Stimulated activated CD4-positive, alpha-beta T cell treated with anti-CD3 and anti-CD28 coated beads, Interleukin-1b, Interleukin-23, amount 100 ng/mL, for 1 hour (primary cell): ENCODE measurements at places on chromosomes 11 and 22.

DNA sequence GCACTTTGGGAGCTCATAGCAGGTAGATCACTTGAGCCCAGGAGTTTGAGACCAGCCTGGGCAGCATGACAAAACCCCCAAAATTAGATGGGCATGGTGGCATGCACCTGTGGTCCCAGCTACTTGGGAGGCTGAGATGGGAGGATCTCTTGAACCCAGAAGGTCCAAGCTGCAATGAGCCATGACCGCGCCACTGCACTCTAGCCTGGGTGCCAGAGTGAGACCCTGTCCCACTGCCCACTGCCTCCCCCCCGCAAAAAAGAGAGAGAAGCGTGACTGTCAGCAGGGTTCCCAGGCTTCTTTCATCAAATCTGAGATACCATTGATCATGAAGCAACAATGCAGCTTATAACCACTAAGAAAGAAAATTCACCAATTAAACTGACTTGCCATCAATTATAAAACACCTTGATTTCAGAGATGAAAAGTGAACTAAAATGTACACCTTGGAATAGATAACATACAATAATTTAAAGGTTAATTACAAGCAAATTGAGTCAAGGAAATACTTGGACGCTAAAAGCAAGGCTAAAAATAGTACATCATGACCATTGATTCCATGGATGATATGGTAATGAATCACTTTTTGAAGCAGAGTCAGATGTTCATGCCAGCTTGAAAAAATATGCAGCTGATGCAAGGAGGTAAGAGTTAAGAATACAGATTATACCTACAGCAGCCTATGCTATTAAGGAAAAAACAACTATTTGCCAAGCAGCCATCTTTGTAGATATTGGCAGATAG lies 90.8 kb upstream of the ALKBH3 start:
- DNase-seq, result no peak

- no peak for DNase-seq
These were observed 10.6 kb downstream of the CPT1A start for GRCh38 chr11:68831124-68831523.

DNA sequence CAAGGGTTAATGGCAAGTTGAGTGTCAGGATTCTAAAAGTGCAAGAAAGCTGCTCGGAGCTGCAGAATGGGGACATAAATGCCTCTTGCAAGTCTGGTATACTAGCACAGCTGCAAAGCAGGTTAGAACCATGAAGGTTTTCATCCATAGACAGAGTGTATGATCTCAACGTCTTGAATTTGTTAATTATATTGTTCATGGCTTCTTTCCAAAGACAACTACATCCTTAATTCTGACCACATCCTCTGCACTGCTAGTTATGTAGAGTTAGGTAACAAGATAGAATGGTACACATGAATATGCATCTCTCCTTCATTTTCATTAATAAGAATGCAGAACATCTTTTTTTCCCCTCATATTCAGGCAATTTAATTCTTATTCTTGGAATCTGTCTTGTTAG lies 34.2 kb downstream of the EXPH5 start:
- no peak for DNase-seq

- no peak for DNase-seq
These were observed 54.3 kb upstream of the TNRC6B start for GRCh38 chr22:40123387-40123786.

- no peak for DNase-seq
These were observed 163.1 kb downstream of the MAML2 start for GRCh38 chr11:96179905-96180304.

DNA sequence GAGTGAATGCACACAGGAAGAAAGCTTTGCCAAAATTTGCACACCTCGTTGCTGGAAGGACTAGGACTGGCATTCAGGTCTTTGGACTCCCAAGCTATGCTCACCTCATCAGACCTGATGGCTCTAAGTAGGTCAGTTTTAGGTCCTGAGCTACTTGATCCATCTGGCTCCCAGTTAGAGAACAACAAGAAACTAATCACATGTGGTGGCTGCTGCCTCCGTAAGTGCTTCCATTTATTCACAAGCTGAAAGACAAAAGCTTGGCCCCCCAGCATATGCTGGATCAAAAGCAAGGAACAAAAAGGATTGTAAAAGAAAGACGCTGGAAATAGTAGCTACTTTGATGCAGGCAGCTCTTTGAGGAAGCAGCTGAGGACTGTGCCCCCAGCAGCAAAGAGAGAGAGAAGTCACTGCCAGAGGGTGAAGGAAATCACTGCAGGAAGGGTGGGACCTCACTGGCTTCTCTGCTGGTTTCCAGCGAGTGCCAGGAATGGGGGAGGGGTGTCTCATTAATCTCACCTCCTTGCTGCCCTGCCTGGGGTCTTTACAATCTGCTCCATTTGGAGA lies 268.9 kb downstream of the KIRREL3 start:
- no peak for DNase-seq

GRCh38 chr11:9396752-9397151 lies 12.3 kb downstream of the IPO7 start:
- no peak for DNase-seq

GRCh38 chr22:35150183-35151107 lies 84.5 kb downstream of the ISX start:
- no peak for DNase-seq

DNA sequence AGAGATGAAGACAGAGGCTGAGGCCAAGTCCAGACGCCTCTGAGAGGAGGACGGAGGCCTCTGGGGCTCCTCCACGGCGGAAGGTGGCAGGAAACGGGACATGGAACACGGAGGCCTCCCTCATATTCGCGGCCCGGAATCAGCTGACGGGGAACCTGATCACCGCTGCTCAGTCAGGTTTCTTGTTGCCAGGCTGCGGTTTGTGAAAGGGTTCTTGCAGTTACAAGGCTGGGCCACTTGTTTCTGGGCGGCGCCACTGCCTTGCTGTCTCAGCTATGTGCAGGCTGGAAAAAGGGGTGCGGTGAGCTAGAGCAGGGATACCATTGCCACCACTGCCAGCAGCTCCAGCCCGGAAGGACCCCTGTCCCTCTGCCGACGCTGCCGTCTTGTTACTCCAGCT lies 10.0 kb upstream of the MMP1 start:
- DNase-seq, result no peak

DNA sequence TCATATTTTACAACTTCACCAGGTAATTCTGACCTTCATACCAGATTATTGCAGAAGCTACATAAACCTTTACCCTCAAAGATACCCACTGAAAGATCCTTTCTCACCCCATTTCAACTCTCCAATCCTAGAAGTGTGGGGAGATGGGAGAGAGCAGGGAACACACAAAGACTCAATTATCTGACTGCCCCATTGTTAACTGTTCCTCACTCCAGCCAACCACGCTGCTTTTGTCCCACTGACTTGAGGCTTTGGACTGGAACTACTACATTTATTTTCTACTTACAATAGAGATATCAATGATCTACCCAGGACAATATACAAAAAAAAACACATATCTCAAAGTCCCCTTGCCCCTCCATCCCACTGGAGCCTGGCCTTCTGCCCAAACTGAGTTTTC lies 44.7 kb upstream of the SLN start:
- DNase-seq, result no peak

GRCh38 chr22:42207918-42208317 lies 62.5 kb downstream of the TCF20 start:
- no peak for DNase-seq
